ENCODE measurements at places on chromosomes 6 and 20. TPM values are rescaled to one million over a fixed set of nuclear protein-coding genes. Genes with fewer than 3 reads are reported as not detected.
A peak's percentile ranks its signal among the peaks of the same experiment; 100 is the strongest.

Gene INSM1
- total RNA-seq, result not detected

Gene NR2E1
- total RNA-seq, result not detected

Gene ULBP1
- 0.05 TPM for total RNA-seq

Gene KIF3B
- total RNA-seq, result 24.2 TPM

- H3K36me3 ChIP-seq, result no peaks in the 10 kb centered on the region
- no peak overlapping the region for H3K27ac ChIP-seq
- H3K27me3 ChIP-seq, result no peaks in the 10 kb centered on the region
- no peak overlapping the region for H3K4me3 ChIP-seq
Measured at GRCh38 chr6:122248844-122249243, 150.6 kb upstream of the HSF2 start.

GRCh38 chr6:41639809-41640371, 1.6 kb downstream of the MDFI start:
- H3K27me3 ChIP-seq, result no peaks in the 10 kb centered on the region
- no peaks in the 10 kb centered on the region for H3K4me1 ChIP-seq
- no peak overlapping the region for H3K4me3 ChIP-seq

GRCh38 chr6:163835439-163836171, 421.1 kb downstream of the QKI start:
- H3K27me3 ChIP-seq, result no peaks in the 10 kb centered on the region
- no peak overlapping the region for H3K27ac ChIP-seq
- H3K4me3 ChIP-seq, result no peak overlapping the region
- H3K36me3 ChIP-seq, result no peaks in the 10 kb centered on the region
- no peaks in the 10 kb centered on the region for H3K4me1 ChIP-seq
- no peak for DNase-seq

DNA sequence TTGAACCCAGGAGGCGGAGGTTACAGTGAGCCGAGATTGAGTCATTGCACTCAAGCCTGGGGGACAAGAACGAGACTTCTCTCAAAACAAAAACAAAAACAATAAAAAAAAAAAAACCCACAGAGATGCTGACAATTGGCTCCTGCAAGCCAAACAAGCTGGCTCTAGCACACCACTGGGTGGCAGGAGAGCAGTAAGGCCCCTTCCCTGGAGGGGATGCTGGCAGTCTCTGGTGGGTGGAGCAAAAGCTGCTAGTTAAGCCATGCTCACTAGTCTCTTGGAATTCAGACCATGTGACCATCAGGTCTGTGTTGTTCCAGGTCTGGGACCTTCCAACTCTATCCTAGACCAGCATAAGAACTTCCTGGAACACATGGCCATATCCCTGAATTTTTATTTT, 18.9 kb upstream of the DSN1 start:
- H3K27me3 ChIP-seq, result no peaks in the 10 kb centered on the region
- no peak overlapping the region for H3K27ac ChIP-seq
- no peak for DNase-seq
- H3K4me3 ChIP-seq, result no peak overlapping the region
- H3K4me1 ChIP-seq, result no peaks in the 10 kb centered on the region

GRCh38 chr6:151147118-151147832, 92.5 kb upstream of the AKAP12 start:
- no peak for DNase-seq
- H3K4me3 ChIP-seq, result no peak overlapping the region
- no peak overlapping the region for H3K27ac ChIP-seq
- no peaks in the 10 kb centered on the region for H3K4me1 ChIP-seq

- no peak overlapping the region for H3K27ac ChIP-seq
- H3K27me3 ChIP-seq, result peaks cover 2% of the 10 kb centered on the region
- DNase-seq, result no peak
- H3K4me3 ChIP-seq, result no peak overlapping the region
- H3K36me3 ChIP-seq, result no peaks in the 10 kb centered on the region
- no peaks in the 10 kb centered on the region for H3K4me1 ChIP-seq
Measured at GRCh38 chr20:48530957-48531356, 296.8 kb downstream of the PREX1 start.

DNA sequence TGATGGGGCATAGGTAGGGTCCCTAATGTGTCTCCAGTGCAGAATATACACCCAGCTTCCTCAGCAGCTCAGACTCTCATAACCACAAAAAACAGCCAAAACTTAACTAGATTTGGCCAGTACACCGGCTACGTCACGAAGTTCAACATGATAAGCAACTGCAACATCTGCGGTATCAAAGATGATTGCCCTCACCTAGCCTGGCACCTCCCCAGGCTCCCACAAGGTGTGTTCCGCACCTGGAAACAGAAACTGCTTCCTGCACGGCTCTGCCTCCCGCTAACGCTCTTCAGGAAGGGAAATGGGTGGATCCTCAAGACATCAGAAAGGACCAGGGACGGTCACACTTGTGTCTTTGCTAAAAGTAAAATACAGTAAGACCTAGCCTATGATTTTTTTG, 9.5 kb downstream of the TXNDC5 start:
- H3K27ac ChIP-seq, result no peak overlapping the region
- peaks cover 8% of the 10 kb centered on the region for H3K4me1 ChIP-seq
- no peaks in the 10 kb centered on the region for H3K27me3 ChIP-seq

DNA sequence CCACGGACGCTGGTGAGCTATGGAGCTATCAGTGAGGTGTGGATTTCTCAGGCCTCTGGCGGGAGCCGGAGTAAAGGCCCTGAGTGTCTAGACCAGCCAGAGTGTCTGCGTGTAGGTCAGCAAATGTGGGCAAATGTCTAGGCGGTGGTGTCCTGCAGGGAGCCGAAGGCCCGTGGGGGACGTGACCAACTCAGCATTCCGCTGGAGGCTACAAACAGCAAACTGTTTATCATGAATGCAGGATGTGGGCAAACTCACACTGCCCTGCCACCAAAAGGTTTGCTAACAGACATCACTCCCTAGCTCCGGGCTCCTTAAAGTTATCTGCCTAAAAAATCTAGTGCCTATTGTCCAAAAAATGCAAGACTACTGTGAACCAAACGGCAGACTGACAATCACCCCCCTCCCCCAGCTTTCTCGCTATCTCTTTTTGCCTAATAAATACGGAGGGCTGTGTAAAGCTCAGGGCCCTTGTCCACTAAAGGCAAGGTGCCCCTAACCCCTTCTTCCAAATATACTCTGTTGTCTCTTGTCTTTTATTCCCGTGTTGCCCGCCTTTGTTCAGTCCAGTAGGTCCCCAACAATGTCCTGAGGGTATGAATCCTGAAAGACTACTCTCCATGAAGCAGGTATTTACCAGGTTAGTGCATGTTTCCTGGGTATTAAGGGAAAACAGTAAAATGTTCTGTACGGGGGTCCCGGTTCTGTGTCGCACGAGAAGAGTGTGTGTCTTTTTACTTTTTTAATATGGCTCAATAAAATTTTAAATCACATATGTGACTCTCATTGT, 29.0 kb upstream of the AFDN start:
- no peaks in the 10 kb centered on the region for H3K27me3 ChIP-seq
- no peaks in the 10 kb centered on the region for H3K36me3 ChIP-seq
- peak overlapping the region; percentile 73 for H3K4me3 ChIP-seq
- peak overlapping the region; percentile 83 for H3K27ac ChIP-seq

DNA sequence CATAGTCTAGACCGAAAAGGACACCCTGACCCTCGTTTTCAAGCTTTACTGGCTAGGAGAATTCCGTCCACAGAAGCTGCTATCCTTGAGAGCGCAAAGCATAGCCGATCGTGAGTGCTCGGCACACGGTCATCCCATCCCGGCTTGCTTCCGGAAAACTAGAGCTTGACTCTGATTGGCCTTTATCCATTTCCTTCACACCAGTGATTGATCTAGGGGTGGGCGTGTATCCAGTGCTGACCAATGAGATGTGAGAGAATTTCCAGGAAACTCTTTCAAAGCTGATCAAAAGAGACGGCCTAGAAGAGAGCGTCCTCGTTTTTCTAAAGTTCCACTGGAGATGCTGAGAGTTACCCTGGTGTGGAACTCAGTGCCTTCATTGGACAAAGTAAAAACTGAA, 41.0 kb upstream of the NFATC2 start:
- no peaks in the 10 kb centered on the region for H3K4me1 ChIP-seq
- H3K27ac ChIP-seq, result no peak overlapping the region
- no peaks in the 10 kb centered on the region for H3K36me3 ChIP-seq
- H3K4me3 ChIP-seq, result no peak overlapping the region
- H3K27me3 ChIP-seq, result no peaks in the 10 kb centered on the region
- DNase-seq, result no peak

DNA sequence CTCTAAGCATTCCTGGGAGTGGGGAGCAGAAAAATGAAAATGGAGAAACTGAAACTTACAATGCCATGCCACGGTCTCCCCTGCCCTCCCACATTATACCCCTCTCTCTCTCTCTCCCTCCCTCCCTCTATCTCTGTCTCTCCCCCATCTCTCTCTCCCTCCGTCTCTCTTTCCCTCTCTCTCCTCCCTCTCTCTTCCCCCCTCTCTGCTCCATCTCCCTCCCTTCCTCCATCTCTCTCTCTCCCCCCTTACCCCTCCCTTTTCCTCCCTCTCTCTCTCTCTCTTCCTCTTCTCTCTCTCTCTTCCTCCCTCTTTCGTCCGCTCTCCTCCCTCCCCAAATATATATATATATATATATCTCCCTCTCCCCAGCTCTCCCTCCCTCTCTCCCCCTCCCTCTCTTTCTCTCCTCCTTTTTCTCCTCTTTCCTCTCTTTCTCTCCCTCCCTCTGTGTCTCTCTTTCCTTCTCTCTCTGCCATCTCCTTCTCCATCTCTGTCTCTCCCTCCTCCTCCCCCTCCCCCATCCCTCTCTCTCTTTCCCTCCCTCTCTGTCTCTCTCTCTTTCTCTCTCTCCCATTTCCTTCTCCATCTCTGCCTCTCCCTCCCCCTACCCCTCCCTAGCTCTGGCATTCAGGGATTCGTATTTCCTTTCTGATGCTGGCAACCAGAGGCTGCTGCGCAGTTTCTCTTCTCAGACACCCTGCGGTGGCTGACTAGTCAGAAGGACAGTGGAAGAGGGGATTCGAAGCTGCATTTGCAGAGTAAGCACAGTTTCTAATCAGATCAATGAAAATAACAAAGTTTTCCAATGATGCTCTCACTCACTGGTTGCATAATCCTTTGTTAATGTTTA, 13.9 kb upstream of the VAPB start:
- H3K36me3 ChIP-seq, result no peaks in the 10 kb centered on the region
- H3K27me3 ChIP-seq, result no peaks in the 10 kb centered on the region
- H3K4me3 ChIP-seq, result no peak overlapping the region
- peaks cover 6% of the 10 kb centered on the region for H3K4me1 ChIP-seq
- no peak for DNase-seq

- H3K4me3 ChIP-seq, result no peak overlapping the region
- H3K36me3 ChIP-seq, result no peaks in the 10 kb centered on the region
- H3K27me3 ChIP-seq, result no peaks in the 10 kb centered on the region
- H3K27ac ChIP-seq, result no peak overlapping the region
Measured at GRCh38 chr20:26169506-26169905, 472.9 kb upstream of the ZNF337 start.

DNA sequence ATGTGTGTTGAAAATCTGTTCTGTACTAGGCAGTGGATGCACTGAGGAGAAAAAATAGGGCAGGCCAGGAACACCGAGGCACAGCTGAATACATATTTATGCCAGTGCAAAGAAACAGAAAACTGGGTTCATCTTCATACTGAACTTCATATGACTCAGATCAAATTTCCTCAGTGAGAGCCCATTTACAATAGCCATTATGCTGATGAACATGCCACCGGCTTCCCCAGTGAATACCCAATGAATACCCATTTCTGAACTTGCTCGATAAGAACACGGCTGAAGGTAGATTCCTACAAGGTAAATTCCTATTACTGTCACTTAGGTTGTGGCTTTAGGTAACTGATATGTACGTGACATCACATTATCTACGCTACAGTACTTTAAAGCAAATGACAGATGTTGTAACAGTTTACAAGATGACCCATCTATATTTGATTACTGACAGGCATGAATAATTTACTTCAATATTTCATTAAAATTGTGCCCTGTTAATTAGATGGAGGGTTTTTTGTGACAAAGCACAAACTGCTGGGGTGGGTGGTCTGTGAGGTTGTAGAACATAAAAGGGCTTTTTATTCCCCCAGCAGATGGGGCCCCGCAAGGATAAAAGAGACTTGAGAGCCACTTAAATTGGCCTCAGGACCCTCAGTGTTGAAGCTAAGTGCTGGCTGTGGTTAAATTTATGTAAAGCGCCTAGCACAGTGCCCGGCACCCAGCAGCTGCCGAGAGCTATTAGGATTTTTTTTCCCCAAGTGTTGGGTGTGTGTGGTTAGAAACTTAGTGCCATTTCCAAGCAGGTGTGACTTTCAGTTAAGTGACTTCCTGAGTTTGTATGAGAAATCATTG, 264.5 kb downstream of the CD83 start:
- no peak overlapping the region for H3K27ac ChIP-seq
- H3K4me1 ChIP-seq, result no peaks in the 10 kb centered on the region
- H3K4me3 ChIP-seq, result no peak overlapping the region
- no peaks in the 10 kb centered on the region for H3K36me3 ChIP-seq
- H3K27me3 ChIP-seq, result no peaks in the 10 kb centered on the region
- DNase-seq, result no peak

DNA sequence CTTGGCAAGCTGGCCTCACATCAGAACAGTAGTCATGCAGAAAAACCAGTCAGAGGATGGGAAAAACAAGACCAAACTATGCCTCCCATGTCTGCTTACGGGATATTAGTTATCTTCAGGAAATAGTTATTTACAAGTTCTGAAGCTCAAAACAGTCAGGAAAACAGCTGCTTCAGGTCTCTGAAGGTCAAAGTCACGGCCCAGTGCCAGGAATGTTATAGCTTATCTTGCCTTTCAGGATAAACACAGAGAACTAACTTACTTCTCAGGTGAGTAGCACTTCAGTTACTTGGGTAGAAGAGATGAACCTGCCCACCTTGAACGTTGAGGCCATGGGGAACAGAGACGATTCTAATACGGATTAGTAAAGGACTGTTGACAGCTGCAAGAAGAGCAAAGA, 310.7 kb downstream of the KIF16B start:
- DNase-seq, result no peak
- H3K27me3 ChIP-seq, result no peaks in the 10 kb centered on the region
- H3K27ac ChIP-seq, result no peak overlapping the region
- H3K36me3 ChIP-seq, result no peaks in the 10 kb centered on the region
- H3K4me1 ChIP-seq, result no peaks in the 10 kb centered on the region
- H3K4me3 ChIP-seq, result no peak overlapping the region

DNA sequence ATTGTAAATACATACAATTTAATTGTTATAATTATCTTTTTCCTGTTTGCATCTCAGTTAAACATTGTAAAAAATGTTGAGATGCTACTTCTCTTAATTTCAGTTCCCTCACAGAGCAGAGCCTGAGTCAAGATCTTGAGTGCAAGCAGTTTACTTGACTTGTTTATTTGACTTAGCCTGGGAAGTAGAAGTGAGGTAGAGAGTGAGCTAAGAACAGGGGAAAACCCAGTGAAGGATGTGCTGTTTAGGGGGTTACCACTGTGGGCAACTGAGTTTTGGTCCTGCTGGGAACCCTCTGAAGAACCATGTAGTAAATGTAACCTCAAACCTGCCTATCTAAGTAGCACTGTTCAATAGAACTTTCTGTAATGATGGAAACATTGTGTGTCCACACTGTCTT, 495.2 kb upstream of the FLRT3 start:
- no peaks in the 10 kb centered on the region for H3K36me3 ChIP-seq
- H3K4me1 ChIP-seq, result no peaks in the 10 kb centered on the region
- H3K27me3 ChIP-seq, result no peaks in the 10 kb centered on the region
- no peak overlapping the region for H3K27ac ChIP-seq
- DNase-seq, result no peak
